GF-D8 (cell line): ENCODE measurements at places on chromosomes 5 and 9.

DNA sequence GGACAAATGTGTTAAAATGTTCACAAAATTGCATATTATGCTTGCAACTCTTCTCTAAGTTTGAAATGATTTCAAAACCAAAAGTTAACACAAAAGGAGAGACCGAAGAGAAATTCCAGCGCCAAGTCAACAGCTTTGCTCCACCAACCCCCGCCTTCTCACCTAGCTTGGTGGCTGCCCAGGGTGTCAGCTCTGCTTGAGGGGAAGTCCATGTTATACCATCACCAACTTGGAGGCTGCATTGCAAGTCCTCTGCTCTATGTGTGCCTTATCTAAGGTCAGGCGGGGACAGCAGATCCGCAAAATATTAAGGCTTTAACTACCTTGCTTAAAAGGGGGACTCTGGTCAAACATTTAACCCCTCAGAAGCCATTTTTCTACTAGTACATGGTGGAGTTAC lies 14.6 kb downstream of the CCNJL start:
- DNase-seq, result no peak

GRCh38 chr9:23830929-23831730 lies 5.1 kb upstream of the ELAVL2 start:
- DNase-seq, result no peak

DNA sequence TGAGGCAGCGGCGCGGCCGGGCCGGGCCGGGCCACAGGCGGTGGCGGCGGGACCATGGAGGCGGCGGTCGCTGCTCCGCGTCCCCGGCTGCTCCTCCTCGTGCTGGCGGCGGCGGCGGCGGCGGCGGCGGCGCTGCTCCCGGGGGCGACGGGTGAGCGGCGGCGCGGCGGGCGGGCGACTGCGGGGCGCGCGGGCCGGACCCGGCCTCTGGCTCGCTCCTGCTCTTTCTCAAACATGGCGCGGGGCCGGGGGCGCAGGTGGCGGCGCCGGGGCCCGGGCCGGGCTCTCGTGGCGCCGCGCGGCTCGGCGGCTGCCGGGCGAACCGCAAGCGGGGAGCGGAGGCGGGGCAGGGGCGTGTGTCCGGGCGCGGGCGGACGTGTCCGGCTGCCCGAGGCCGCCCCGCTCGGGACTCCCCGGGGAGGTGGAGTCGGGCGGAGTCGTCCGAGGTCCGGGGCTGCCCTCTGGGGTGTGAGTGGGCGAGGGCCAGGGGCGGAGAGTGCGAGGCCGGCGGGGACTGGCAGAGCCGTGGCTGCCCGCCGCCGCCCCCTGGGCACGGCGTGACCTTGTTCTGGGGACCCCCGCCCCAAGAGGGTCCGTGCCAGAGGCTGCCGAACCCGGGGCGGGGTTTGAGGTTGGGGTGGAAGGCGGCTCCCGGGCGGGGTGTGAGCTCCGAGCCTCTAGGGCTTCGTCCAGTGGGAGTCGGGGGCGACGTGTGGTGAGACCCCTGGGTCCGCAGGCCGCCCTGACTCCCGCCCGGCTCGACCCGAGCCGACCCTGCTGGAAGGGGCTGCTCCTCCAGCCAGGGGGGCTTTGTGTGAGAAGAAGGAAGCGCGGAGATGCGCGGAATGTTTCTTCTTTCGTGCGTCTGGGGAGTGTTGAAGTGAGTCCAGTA lies 485 bp downstream of the TGFBR1 start:
- DNase-seq, result no peak

- no peak for DNase-seq
These were observed 78.0 kb downstream of the WNK2 start for GRCh38 chr9:93261735-93262523.

GRCh38 chr9:34145165-34145564 lies 18.7 kb upstream of the DCAF12 start:
- DNase-seq, result no peak

GRCh38 chr9:90142580-90142979 lies 500.0 kb downstream of the DIRAS2 start:
- DNase-seq, result no peak

GRCh38 chr5:5347442-5347841 lies 75.0 kb upstream of the ICE1 start:
- DNase-seq, result no peak

GRCh38 chr9:129344641-129345495 lies 166.8 kb upstream of the IER5L start:
- no peak for DNase-seq

DNA sequence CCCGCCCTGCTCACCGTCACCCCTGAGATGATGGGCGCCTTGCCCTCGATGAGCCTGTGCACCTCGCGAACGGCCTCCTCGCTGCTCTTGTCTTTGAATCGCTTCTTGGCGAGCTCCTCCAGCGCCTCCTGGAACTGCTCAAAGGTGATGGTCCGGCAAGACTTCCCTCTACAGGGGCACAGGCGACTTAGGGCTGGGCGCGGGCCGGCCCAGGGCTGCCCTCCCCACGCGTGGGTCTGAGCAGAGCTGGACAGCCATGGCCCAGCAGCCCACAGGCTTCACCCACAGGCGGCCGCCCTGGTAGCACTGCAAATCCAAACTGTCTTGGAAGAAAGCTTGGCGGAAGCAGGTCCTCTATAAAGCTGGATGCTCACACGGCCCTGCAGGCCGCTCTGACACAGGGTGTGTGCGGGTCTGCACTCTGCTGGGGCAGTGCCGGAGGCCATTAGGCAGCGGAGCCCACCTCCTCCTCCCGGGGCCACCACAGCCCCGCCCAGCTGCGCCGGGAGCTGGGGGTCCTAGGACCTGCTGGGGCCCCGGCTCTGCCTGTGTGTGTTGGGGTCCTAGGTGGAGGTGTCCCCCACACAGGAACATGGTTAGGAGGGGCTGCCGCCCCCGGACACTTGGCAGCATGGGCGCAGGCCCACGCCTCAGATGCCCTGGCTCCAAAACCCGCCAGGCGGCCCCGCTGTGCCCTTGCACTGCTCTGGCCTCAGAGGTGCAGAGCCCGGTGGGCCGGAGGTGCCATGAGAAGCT lies 27.0 kb downstream of the TPPP start:
- no peak for DNase-seq

DNA sequence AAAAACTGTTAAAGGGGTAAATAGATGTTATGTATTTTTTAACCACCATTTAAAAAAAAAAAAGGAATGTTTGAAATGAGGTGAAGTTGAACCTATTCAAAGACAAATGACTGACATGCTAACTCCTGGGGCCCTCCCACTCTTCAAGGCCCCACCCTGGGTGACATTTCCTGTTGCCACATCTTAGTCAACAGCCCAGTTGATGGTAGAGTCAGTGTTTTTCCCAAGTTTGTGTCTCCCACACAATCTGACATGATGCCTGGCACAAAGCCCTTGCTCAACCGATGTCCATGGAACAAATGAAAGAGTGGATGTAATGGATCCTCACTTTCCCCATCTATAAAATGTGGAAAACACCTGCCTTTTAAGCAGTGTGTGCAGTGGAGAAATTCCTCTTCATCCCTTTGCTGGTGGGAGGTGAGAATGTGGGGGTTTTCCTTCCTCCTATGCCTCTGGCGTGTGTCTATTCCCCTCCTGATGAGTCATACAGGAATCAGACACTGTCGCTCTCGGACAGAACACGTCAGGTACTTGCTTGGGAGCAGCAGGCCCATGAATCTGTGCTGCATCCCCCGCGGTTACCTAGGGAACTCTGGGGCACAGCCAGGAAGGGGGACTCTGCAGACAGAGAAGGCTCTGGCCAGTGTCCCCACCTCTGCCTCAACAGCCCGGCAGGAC lies 13.7 kb upstream of the ADRA1B start:
- no peak for DNase-seq

GRCh38 chr5:90446961-90447360 lies 27.6 kb downstream of the MBLAC2 start:
- no peak for DNase-seq

GRCh38 chr9:582775-583174 lies 258.7 kb upstream of the DMRT1 start:
- DNase-seq, result no peak

GRCh38 chr5:5320062-5320805 lies 102.2 kb upstream of the ICE1 start:
- no peak for DNase-seq

GRCh38 chr9:22158271-22158670 lies 149.2 kb upstream of the CDKN2B start:
- DNase-seq, result no peak

GRCh38 chr9:89562186-89562814 lies 42.5 kb upstream of the GADD45G start:
- DNase-seq, result no peak

DNA sequence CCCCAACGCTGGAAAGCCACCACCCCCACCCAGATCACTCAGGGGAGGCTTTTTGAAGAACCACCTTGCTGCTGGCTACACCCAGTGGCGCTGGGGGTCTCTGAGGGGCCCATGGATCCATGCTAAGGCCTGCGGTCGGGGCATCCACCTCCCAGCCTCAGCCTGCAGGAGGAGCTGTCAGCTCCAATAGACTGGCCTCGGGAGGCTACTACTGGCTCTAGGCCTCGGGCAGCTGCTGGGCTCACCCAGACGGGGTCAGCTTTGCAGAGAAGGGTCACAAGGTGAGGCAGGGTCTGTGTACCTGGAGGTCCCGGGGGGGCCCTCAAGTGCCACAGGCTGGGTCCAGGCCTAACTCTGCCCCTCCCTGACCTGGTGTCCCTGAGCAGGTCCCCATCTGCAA lies 193.7 kb downstream of the OLFM1 start:
- DNase-seq, result no peak

DNA sequence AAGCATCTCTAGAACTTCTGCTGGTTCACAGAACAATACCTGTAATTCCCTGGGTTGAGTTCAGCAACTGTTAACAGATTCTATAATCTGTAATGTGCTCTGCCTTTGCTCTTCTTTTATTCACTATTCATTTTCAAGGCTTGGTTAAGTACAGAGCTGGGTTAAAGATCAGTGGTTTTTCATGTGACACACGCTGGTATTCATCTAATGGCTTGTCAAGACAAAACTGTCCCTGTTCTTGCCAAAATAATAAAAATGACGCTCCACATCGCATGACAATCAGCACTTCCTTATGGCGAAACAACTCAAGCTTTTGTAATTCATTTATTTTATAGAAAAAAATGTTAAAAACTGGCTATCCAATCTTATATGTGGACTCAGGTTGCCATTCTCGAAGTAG lies 137.9 kb downstream of the BNC2 start:
- DNase-seq, result no peak

GRCh38 chr5:5192681-5193080 lies 52.6 kb downstream of the ADAMTS16 start:
- no peak for DNase-seq

DNA sequence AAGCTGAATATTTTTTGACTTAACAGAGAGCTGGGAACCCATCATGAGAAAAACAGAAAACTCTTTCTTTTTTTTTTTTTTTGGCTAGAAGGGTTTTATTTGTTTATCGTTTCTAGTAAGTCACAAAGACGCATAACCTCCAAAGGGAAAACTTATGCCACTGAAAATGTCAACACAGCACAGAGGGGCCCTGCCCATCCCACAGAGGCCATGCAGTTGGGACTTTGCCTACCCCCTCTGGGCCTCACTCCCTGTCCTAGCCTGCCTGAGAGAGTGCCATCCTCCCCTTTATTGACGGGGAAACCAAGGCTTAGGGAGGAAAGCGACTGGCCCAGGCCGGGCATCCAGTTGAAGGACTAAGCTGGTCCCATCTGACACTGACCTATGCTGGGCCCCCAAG lies 74.7 kb downstream of the VAV2 start:
- DNase-seq, result no peak

GRCh38 chr5:94901191-94901979 lies 282.9 kb downstream of the SLF1 start:
- DNase-seq, result no peak

DNA sequence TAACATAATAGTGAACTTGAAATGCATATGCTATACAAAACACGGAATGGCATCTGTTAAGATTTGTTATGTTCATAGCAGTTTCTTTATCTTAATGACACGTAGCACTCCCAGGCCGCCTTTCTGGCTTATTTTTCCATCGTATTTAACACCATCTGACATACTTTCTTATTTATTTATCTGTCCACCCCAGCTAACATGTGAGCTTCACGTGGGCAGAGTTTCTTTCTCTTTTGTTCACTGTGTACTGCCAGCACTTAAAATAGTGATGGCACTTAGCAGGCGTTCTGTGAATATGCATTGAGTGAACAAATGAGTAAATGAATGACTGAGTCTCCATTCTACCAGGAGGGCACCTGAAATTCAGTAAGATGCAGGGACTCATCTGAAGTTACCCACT lies 29.4 kb upstream of the SYNPO start:
- no peak for DNase-seq

DNA sequence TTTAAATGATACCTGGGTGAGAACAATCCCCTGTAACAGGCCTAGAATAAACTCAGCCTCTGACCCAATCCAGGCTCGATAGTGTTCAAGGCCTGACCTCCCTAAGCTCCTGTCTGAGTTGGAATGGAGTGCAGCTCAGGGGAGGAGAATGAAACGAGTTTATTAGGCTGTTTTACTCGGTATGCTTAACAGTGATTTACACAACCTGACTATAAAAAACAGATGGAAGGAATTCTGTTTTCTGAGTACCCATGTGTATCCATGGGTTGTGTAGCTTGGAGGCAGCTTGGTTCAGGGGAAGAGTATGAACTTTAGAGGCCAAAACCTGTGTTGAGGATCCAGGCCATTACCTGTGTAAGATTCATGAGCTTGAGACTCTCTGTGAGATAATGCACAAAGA lies 67.8 kb downstream of the PCSK5 start:
- no peak for DNase-seq

DNA sequence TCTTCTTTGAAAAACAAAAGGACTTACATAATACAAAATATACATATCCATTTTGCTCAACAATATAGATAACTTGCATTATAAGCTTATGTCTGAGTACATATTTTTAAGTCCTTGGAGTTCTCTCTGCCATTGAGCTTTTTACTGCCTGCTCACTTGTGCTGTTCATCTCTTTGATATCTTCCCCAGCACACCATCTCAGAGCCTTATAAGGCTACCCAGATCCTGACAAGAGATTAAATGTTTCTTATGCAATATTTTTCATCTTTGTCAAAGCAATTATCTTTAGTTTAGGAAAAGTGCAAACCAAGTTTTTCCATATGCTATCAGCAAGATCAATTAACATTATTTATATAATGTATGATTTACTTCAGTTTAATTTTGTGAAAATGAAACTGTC lies 60.7 kb upstream of the ITGA1 start:
- DNase-seq, result no peak

DNA sequence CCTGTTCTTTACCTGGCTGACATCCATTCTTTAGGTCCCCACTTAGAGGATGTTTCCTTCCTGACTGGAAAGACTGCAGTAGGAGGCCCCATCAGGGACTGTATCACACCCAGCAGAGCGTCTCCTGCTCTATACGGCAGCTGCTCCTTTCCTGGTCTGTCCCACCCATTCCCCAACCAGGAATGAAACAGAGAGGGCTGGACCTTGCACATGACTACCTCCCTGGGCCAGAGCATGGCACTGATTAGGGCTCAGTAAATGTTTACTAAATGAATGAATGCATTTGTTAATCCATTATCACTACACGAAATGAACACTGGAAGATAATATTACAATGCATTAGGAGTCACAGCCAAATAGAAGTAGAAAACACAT lies 76.4 kb downstream of the ABCA1 start:
- no peak for DNase-seq

DNA sequence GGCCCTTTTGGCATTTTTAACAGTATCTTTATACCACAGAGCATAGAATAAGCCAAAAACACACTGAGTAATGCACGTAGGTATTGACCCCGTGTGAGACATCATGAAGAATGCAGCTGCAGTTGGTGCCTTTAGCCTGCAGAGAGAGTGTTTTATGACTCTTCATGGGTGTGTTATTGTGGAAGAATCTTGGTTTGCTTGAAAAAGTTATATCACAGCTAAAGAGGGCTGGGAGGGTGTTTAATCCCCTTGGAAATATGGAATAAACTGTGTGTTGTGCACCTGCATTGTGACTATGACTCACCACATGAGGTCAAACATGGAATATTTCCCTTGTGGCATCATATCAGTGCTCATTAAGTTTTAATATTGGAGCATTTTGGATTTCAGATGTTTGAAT lies 458.7 kb downstream of the CDH9 start:
- DNase-seq, result no peak
